ENCODE measurements at places on chromosomes 12 and 14.

- no peak for DNase-seq
Observed at GRCh38 chr12:22729957-22730443, 105.0 kb downstream of the ETNK1 start.

- no peak for DNase-seq
Observed at GRCh38 chr12:120172053-120172452, 22.5 kb downstream of the GCN1 start.

- DNase-seq: no peak
Observed at GRCh38 chr14:85308531-85309300, 221.2 kb upstream of the FLRT2 start.

GRCh38 chr14:32738206-32738871, 200.3 kb upstream of the NPAS3 start:
- DNase-seq: no peak

GRCh38 chr12:115374480-115375185, 690.7 kb upstream of the TBX3 start:
- DNase-seq: no peak

- no peak for DNase-seq
Observed at GRCh38 chr12:570921-571794, 92.1 kb downstream of the NINJ2 start.

DNA sequence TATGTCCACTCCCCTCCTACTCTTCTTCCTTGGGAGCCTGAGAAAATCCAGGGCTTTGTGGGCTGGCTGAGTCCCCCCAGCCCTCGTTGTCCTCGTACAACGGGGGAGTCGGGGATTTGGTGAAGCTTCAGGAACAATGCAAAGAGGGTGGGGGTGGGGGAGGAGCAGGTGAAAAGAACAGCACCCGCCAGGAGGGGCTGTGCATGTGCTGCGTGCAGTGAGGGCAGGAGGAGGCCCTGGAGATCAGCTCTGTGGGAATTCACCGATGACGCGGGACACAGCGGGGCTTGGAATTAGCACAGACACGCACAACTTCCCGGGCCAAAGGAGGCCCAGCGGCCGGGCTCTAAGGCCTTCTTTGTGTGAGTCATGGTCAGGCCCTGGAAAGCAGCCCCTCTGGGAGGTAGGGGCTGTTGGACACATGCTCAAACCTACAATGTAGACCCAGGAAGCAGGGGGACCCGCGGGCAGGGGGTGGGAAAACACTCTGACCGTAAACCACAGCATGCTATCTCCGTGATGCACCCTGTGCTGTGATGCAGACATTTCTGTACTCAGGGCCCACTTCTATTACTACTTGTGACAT, 32.8 kb downstream of the RBM19 start:
- no peak for DNase-seq

GRCh38 chr14:61668282-61668681, 27.0 kb upstream of the HIF1A start:
- DNase-seq: no peak

GRCh38 chr12:67909091-67909531, 80.1 kb upstream of the IFNG-AS1 start:
- no peak for DNase-seq

DNA sequence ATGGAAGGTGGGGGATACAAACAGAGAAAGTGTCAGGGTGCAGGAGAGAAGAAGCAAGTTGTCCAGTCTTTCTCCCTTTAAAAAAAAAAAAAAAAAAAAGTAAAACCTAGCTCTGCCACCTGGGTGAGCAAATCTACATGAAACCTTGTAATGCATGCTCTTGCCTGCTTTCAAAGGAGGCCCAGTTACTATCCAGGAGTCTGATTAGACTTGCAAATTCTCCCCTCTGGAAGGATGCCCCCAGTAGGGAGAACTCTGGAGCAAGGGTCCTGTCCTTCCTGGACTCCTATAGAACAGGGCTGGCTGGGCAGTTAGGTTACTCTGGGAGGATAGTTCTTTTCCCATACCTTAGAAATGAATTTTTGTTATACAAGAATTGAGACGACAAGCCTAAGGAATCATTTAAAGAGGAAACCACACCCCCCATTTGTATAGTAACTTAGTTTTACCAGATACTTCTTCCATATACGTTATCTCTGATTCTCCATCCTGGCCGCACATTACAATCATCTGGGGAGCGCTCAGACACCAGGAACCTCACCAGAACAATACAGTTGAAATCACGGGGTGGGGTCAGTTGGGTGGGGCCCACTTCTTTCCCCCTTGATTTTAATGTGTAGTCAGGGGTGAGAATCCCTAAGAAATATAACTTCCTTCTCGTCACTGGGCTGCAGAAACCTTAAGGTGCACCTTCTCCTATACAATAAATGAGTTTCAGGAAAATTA, 30.5 kb downstream of the RAB35 start:
- DNase-seq: no peak

DNA sequence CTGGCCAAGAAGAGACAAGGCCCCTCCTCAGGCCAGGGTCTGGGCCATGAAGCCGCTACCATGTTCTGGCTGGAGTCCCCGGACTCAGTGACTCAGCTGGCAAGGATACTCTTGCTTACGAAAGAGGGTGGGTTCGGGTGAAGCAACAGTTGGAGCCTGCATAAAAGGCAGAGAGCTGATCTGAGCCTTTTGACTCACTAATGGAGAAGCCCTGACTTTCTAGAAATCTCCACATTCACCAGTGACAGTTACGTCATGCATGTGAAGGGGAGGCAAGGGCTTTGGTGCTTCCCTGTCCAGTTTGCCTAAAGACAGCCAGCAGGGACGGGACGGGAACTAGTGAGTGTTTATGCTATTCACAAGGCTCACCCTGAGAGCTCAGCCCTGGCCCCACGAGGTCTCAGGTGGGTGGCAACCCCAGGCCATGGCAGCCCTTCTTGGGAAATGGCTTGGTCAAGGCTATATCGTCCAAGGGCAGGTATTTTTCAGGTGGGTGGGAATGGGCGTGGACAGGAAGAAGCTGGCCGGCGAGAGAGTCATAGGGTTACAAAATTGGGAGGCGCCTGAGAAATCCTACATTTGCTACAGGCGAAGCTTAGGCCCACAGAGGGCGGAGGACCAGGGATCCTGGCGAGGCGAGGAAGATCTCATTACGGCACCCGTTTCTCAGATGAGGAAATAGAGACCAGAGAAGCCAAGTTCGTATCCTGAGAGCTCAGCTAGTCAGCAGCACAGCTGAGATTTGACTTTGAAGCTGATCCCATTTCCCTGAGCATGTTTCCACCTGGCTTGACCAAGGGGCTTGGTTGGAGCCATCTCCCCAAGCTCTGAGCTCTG, 314.6 kb downstream of the BCL11B start:
- DNase-seq: no peak

All from CD4-positive, alpha-beta T cell treated with Interleukin-6 at 100 ng/mL for 8 hours (primary cell).